ENCODE measurements at places on chromosomes 7 and 10.

GRCh38 chr10:133196936-133197758 is 32.9 kb upstream of the UTF1 start:
- no peak for DNase-seq

- no peak for DNase-seq
Measured at GRCh38 chr7:95758187-95758586, 14.2 kb upstream of the DYNC1I1 start.

DNA sequence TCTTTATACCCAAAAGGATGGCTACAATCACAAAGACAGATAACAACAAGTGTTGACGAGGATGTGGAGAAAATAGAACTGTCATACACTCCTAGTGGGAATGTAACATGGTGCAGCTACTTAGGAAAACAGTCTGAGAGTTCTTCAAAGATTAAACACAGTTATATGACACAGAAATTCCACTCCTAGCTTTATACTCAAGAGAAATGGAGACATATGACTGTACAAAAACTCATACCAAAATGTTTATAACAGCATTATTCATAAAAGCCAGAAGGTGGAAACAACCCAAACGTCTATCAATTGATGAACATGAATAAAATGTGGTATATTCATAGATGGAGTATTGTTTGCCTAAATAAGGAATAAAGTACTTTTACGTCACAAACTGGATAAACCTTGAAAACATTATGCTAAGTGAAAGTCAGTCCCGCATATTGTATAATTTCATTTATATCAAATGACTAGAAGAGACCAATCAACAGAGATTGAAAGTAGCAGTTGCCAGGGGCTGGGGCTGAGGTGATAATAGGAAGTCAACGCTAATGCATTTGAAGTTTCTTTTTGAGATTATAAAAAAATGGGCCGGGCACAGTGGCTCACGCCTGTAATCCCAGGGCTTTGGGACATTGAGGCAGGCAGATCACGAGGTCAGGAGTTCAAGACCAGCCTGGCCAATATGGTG is 61.6 kb upstream of the SRPK2 start:
- peak; percentile 23 for DNase-seq

DNA sequence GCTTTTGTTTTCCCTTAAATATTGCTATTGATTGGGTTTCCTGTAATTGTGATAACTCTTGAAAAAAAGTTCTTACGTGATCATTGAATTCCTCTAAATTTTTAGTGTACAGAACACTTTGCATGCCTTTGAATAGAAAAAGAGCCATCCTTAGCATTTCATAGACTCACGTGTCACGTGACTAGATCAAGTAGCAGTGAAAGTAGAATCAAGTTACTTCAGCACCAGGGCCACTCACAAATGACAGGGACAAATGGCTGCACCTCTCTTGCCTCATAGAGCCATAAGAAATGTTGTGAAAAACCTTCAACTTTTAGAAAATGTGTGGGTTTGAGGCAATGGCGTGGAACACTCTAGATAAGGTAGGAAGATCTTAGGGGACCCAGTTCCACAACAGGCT is 203.8 kb downstream of the ZEB1 start:
- DNase-seq = no peak

DNA sequence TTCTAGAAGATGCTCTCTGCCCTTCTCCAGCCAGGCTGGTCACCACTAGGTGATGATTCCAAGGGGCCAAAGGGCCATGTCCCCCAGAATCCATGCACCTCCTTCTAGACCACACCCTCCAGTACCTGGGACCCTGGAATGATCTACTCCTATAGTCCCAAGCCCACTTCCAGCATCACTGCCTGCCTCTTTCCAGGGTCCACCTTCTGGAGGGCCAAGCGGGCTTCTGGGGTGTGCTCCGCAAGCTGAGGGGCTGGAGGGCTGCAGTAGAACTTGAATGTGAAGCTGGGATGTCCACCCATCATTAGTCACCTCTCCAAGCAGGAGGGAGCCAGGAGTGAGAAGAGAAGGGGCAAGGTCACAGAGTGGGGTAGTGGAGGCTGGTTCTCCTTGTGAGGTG is 234.4 kb upstream of the MYO3A start:
- no peak for DNase-seq

GRCh38 chr10:123906884-123907652 is 15.5 kb upstream of the CPXM2 start:
- DNase-seq = no peak

DNA sequence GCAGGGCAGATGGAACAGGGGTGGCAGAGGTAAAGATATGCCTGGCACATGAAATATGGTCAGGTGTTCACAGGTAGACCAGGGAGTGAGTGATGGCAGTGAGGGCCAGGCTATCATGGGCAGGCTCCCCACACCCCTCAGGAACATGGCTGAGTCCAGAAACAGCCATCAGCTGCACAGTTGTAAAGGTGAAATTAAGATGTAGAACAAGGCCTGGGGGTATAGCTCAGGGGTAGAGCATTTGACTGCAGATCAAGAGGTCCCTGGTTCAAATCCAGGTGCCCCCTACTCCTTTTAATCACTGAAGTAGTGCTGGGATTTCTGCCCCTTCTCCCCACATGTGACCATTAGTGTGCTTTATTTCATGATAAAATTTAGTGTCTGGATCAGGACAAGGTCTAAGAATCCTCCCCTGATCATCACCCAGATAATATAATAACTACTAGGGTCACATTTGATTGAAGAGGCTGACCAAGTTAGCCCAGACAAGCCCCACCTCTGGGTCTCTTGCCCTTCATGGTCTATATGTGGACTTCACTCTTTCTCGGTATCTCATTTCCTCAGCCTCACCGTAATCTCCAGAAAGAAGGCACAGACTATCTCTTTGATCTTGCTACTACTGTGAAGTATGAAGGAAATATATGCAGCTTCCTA is 69.0 kb downstream of the ZNF783 start:
- no peak for DNase-seq

DNA sequence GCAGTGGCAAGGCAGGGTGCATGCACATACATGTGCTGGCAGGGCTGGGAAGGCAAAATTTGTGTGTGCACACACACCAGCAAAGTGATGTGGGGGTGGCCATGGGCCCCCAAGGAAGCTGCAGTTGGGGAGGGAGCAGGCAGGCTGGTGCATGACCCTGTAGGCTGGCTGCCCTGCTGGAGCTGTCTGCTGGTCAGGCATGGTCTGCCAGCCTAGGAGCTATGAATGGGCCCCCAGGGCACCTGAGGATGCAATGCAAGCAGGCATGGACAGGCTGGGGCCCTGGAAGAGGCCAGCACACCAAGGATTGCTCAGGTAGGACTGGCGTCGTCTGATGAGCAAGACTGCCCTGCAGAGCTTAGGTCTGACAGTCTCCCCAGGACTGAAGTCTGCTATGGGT is 18.2 kb upstream of the PPP1R3A start:
- DNase-seq = no peak

DNA sequence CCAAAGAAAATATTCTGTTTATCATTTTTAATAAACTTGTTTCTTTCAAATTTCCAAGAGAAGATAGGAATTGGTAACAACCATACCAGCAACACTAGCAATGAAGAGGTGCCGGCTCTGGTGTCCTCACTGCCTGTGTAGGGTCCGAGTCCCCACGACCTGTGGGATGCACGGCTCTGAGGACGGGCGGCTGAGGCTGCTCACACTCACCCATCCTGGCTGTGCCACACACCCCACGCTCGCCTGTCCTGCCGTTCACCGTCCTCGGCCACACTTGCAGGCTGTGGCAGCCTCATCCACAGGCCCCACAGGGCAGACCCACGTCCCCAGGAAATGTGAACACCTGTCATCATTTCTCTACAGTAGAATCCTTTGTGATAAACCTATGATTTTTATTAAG is 48.2 kb upstream of the DPYSL4 start:
- no peak for DNase-seq

Measured in fibroblast of skin of scalp (primary cell).